ENCODE measurements at places on chromosomes 2 and 18.

DNA sequence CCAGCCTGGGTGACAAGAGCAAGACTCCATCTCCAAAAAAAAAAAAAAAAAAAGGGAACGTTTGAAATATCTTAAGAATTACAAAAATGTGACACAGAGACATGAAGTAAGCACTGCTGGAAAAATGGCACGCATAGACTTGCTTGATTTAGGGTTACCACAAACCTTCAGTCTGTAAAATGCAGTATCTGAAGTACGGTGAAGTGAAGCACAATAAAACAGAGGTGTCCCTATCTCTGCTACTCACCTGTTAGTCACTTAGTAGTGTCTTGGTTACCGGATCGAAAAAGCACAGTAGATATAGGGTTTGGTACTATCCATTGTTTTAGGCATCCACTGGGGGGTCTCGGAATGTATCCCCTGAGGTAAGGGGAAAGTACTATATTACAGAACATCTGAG, 11.6 kb upstream of the GREB1L start:
- no peak for DNase-seq

DNA sequence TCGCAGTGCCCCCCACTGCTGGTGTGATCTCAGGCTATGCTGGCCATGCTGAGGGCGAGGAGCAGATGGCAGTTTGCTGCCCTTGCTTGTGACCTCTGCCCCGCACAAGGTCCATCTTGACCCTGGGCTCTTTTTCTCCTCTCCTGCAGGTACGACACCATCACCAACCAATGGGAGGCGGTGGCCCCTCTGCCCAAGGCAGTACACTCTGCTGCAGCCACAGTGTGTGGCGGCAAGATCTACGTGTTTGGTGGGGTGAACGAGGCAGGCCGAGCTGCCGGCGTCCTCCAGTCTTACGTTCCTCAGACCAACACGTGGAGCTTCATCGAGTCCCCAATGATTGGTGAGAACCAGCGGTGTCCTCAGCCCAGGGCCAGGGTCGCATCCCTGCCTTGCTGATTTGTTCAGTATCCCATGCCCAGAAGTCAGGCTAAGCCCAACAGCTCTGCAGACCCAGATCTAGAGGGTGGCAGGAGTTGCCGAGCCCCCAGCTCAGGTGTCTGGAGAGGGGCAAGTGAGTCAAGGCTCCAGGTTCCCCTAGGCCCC, 223.8 kb downstream of the ATAD2B start:
- no peak for DNase-seq

GRCh38 chr2:831622-832021, 119.0 kb upstream of the SNTG2 start:
- DNase-seq: no peak

GRCh38 chr2:31413025-31413424, 1.5 kb downstream of the XDH start:
- DNase-seq: no peak

DNA sequence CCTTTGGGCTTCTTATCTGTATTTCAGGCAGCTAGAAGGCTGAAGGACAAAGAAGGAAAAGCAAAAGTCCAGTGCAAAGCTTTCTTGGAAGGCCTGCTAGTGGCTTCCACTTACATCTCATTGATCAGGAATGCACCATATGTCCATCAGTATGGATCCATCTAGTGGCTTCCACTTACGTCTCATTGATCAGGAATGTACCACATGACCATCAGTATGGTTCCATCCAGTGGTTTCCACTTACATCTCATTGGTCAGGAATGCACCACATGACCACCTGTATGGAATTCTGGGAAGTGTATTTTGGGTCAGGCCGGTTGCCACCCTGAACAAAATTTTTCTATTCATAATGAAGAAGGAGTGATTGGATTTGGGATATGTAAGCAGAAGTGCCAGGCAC, 70.6 kb downstream of the LYPD6 start:
- no peak for DNase-seq

GRCh38 chr2:209593930-209594329, 170.1 kb downstream of the MAP2 start:
- no peak for DNase-seq

DNA sequence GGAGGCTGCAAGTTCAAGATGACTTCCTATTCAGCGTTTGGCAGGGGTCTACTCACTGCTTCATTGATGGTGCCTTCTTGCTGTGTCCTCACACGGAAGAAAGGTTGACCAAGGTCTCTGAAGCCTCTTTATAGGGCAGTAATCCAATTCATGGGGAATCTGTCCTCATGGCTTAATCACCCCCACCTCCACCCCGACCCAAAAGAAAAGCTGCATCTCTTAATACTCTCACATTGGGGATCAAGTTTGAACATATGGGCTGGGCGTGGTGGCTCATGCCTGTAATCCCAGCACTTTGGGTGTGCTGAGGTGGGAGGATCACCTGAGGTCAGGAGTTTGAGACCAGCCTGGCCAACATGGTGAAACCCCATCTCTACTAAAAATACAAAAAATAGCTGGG, 36.4 kb upstream of the HNMT start:
- DNase-seq: no peak

GRCh38 chr18:72444798-72445155, 99.4 kb downstream of the CBLN2 start:
- DNase-seq: no peak

GRCh38 chr2:120606931-120607330, 128.7 kb upstream of the GLI2 start:
- DNase-seq: no peak

- peak; percentile 40 for DNase-seq
These were observed 1.3 kb upstream of the SMAD2 start for GRCh38 chr18:47931718-47932103.

DNA sequence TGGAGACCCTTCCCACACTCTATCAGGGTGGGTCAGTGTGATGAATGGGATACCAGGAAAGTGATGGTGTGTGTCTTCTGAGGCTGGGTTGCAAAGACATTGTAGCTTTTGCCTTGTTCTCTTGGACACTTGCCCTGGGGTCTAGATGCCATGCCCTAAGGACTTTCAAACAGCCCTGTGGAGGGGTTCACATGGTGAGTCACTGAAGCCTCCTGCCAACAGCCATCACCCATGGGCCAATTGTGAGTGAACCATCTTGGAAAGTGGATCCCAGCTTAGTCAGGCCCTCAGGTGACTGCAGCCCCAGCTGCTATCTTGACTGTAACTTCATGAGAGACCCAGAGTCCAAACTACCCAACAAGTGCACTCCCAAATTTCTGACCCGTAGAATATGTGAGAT, 25.8 kb upstream of the IGFBP5 start:
- no peak for DNase-seq

DNA sequence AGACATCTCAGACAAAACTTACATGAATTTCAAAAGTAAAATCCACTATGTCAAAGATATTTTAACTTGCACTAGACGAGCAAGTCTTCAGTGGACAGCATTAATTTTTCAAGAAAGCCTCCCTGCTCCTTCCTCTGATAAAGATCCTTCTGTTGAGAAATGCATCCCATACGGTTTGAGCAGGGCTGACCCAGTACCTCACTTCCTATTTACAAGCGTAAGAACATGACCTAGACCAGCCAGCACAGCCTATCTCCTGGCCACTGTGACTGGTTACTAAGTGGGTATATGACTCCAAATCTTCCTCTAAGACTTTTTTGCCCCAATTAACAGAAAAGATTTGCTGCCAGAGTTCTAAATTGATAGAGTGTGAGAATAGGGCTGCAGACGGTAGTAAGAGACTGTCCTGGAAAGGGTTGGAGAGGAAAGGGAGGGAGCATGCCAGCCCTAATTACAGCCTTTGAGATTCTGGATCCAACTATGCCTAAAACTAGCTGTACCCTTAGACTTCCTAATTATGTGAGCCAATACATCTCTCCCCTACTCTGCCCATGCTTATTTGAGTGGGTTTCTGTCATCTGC, 108.4 kb downstream of the PRELID3A start:
- DNase-seq: no peak

GRCh38 chr2:36677996-36678605, 18.4 kb upstream of the VIT start:
- no peak for DNase-seq

DNA sequence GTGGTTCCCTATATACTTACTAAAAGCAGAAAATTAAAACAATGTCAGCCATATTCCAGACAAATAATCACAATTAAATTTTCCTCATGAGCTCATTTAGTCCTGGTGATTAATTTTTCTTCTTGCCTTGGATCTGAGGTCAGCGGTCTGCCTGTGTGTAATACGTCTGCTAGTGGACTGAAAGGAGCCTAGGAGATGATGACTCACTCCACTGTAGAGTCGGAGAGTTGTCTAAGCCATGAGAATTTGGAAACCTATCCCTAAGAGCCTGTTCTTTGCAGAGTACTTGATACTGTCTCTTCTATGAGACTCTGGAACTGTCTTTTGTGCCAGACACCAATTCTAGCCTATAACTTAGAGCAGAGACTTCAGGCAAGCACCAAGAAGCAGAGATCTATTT, 94.2 kb upstream of the RAB27B start:
- DNase-seq: no peak

GRCh38 chr18:45954070-45954934, 12.8 kb downstream of the EPG5 start:
- no peak for DNase-seq

DNA sequence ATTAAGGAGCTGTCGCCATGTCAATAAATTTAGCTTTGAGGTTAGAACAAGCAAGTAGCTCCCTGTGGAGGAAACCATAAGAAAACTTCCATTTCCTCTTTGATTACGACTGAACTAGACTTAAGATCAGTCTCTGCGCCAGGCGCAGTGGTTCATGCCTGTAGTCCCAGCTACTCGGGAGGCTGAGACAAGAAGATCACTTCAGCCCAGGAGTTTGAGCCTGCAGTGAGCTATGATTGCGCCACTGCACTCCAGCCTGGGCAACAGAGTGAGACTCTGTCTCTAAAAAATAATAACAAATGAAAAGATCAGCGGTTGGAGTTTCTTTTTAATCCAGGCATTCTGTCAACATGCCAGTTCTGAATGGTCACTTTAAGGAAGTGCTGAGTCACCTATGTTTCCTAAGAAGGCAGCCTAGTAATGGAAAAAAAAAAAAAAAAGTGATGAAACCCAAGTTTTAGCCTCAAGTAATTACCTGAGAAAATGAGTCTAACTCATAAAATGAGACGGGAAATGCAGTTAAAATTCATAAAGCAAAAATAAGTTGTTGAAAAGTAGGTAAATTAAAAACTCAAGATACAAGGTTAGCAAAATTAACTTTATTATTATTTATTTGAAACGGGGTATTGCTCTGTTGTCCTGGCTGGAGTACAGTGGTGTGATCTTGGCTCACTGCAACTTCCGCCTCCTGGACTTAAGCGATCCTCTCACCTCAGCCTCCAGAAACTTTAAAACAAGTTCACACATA, 10.2 kb downstream of the C18orf32 start:
- DNase-seq: no peak

- peak; percentile 57 for DNase-seq
These were observed at the start of gene MTCL1 for GRCh38 chr18:8705238-8705960. MTCL1 (plus strand) TSS chr18:8705556; CDS start chr18:8705661, 105 bp downstream.

GRCh38 chr2:235711527-235711926, 217.7 kb downstream of the AGAP1 start:
- no peak for DNase-seq

GRCh38 chr2:231667496-231667895, 40.8 kb upstream of the PTMA start:
- no peak for DNase-seq

- DNase-seq: no peak
These were observed 93.2 kb downstream of the SOCS6 start for GRCh38 chr18:70382017-70382416.

GRCh38 chr18:49473721-49474120, 13.3 kb upstream of the DYM start:
- DNase-seq: no peak

Data from femur (tissue), 1 donor.